ENCODE measurements at places on chromosomes 3 and 15.

- peak; percentile 46 for DNase-seq
Observed at GRCh38 chr15:22952796-22953579, 27.2 kb downstream of the CYFIP1 start.

GRCh38 chr3:135329479-135329878 lies 534.4 kb downstream of the EPHB1 start:
- DNase-seq, result peak; percentile 39

- DNase-seq, result no peak
Observed at GRCh38 chr3:124785973-124786372, 55.7 kb downstream of the UMPS start.

- DNase-seq, result no peak
Observed at GRCh38 chr3:99839613-99840012, 22.0 kb downstream of the CMSS1 start.

DNA sequence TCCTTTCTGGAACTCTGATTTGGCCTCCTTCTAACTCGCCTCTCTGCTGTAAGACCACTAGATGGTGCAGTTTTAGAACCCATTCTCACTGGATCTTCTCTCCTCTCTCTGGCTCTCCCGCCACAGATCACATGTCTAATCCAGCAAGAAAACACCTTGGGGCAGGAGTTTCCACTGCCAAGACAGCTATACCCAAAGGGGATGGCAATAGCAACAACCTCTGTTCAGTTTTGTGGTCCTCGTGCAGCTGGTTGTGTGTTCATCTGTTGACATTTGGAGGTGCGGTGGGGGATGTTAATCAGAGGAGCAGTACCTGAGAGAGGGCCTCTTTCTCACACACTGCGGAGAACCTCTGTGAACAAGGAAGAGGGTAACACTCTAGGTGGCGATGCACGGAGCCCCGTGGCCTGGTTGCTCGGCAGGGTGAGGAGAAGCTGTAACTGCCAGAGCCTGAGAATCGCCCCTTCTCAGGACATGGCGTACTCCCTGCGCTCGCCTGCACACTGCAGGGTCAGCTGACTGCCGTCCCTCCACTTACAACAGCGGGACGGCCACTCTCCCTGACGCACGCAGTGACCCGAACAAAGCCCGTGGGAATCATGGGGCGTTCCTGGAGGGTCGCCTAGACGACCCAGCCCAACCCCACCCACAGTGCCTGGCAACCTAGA lies at the start of gene TEX55:
Gene TEX55, plus strand, starts transcription at position 666 of the 668 bp plus-strand sequence. CDS start 25 bp downstream, outside the sequence.
- peak; percentile 38 for DNase-seq

- DNase-seq, result no peak
Observed at GRCh38 chr3:150744041-150744918, 18.7 kb downstream of the SIAH2 start.

- no peak for DNase-seq
Observed at GRCh38 chr3:9945358-9945757, 6.8 kb downstream of the PRRT3 start.

GRCh38 chr15:78301326-78301725 lies 1.9 kb upstream of the SKIC8 start:
- DNase-seq, result no peak

GRCh38 chr3:146375219-146375618 lies 94.1 kb downstream of the PLSCR2 start:
- no peak for DNase-seq

DNA sequence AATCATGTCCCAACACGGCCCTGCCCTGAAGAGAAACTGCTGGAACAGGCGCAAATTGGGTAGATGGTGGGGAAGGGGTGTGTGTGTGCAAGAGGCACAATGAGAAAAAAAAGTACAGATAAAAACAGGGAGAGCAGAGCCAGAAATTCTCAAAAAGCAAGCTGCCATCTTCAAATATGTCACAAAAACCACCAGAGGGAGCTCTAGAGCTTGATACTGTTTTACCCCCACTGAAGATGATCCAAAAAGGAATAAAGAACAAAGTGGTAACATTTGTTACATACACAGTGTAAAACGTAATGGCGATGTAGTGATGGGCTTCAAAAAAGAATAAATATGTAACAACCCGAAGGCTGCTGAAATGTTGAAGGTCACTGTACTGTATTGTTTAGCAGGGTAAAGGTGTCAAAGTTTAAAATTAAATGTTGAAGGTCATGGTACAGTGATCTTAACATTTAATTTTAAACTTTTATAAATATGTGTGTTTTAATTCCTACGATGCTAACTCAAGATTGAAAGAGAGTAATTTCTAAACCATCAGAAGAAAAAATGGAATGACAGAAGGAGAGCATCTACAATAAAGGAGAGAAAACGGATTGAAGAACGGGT lies 6.0 kb downstream of the SNRPA1 start:
- DNase-seq, result no peak

DNA sequence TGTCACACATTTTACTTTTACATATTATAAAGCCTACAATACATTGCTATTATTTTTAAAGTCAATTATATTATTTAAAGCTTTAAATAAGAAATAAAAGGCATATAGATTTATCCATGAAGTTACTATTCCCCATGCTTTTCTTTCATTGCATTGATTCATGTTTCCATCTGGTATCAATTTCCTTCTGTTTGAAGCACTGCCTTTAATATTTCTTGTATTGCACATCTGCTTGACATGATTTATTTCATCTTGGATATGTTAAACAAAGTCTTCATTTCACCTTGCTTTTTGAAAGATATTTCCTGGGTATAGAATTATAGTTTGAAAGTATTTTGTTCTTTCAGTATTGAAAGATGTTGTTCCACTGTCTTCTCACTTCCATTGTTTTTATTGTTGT lies 174.3 kb upstream of the MBNL1 start:
- no peak for DNase-seq

DNA sequence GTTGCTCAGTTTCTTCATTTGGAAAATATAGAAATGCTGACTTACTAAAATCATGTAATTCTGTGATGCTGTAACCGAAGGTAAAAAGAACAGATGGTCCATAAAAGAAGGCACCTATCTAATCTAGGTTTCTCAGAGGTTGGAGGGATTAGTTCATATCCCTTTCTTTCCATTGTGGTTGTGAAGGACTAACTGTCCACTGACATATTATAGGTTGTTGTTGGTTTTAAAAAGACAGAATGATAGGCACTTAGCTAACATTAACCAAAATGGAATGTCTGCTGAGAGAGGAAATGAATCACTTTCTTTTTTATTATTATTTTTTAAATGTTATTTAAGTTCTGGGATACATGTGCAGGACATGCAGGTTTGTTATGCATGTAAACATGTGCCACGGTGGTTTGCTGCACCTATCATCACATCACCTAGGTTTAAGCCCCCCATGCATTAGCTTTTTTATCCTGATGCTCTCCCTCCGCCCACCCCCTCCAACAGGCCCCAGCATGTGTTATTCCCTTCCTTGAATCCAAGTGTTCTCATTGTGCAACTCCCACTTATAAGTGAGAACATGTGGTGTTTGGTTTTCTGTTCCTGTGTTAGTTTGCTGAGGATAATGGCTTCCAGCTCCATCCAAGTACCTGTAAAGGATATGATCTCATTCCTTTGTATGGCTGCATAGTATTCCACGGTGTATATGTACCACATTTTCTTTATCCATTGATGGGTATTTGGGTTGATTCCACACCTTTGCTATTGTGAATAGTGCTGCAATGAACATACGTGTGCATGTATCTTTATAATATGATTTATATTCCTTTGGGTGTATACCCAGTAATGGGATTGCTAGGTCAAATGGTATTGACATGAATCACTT lies 45.8 kb downstream of the ALDH1A2 start:
- DNase-seq, result no peak

DNA sequence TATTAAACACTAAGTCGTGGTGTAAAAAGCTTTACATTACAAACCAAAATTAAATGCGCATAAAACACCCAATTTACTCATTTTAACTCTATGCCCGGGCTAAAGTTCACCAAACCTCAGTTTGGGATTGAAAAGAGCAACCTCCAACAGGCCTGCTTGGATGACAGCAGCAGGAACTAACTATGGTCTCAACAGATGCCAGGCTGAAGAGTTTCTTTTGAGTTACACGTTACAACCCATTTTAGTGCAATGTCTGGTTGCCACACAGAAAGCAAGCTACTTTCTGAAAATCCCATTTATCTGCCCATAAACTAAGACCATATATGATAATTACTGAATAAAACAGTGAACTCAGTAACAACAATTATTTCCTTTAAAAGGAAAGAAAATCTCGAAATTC lies 2.2 kb downstream of the SATB1 start:
- no peak for DNase-seq

- no peak for DNase-seq
Observed at GRCh38 chr15:74374648-74375302, 7.3 kb upstream of the CYP11A1 start.

DNA sequence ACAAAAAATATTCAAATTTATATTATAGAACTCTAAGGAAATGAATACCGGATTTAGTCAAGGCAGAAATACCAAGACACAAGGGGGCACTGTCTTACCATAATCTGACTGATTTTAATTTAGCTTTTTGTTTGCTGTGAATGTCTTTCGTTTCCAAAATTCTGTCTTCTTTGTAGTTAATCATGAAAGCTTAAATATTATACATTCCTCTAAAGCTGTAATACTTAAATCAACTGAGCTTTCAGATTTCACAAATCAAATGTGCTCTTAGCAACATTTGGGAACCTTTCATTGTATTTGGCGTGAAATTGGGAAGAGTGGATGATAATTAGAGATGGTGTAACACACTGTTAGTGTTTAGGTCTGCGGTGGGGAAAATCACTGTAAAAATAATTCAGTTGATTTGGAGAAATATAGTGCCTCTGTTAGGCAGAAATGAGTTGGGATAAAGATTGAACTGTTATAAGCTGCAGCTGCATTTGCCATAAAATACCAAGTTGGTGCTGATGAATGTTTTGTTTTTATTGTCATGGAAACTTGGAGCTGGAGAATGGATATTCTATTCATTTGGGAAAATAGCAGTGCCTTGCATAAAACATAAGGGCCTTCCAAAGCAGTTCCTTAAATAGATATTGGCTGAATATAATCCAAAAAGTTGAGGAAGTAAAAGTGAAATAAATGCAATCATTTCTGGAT lies 228.2 kb downstream of the TCF12 start:
- DNase-seq, result no peak

DNA sequence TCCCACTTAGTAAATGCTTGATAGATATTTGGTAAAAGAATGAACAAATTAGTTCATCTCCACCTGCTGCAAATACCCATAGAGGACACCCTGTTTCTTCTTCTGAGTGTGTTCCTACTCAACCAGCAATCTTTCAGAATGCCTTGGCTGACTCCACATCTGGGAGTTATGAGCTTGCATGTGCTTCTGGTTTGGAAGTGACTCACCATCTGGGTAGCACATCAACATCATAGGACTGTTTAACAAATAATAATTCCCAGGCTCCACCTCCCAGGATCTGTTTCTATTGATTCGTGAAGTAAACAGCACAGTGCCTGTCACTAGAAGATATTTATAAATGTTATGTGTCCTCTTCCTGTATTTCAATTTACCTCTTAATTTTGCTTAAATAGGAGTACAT lies 580.1 kb downstream of the ROBO2 start:
- no peak for DNase-seq

DNA sequence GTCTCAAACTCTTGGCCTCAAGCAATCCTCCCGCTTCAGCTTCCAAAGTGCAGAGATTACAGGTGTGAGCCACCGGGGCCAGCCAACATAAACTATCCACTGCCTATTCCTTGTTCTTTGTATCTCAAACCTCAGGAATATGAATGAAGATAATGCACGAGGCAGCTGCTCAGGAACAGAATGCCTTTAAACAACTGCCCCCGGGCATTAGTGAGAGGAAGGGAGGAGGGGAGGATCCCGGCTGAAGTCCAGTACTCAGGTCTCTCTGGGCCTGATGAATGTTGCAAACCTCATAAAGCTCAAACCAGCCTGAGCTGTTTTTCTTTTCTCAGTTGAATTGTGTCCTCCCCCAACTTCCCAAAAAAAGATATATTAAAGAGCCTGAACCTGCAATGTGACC lies 26.9 kb upstream of the MTMR14 start:
- no peak for DNase-seq

GRCh38 chr3:54003136-54003535 lies 111.5 kb upstream of the SELENOK start:
- DNase-seq, result no peak

DNA sequence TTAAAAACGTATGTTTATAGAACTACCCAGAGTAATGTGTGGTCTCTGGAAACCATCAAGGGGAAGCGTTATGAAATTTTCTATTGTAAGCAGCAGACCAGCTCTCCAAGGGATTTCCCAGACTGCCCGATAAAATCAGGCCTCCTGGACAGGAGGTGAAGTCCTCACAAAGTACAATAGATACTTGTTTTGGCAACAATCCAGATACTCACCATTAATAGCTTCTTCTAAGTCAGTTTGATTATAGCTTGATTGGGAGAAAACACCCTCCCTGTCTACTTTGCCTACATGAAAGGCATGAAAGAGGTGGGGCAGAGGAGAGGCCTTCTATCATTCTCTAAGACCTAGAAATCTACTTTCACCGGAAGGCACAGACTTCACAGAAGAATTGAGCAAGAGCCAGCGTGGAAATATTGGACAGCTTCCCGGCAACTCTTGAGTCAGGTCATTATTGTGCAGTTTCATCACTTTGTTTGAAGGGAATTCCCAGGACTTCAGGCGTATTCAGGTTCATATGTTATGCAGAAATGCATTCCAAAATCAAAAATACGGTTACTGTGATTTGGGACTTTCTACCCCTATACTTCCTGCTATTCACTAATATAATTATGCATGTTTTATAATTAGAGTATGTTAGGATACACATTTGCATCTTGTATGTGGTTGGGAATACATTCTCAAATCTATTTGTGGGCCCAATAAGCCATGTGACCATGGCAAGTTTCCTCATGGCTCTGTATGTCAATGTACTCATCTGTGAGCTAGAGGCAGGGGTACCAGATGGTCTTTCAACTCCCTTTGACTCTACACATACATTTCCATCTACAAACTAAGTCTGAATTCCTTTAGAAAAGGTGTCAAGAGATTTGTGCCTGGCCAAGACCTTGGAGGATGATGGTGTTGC lies 103.5 kb downstream of the CD47 start:
- peak; percentile 73 for DNase-seq

DNA sequence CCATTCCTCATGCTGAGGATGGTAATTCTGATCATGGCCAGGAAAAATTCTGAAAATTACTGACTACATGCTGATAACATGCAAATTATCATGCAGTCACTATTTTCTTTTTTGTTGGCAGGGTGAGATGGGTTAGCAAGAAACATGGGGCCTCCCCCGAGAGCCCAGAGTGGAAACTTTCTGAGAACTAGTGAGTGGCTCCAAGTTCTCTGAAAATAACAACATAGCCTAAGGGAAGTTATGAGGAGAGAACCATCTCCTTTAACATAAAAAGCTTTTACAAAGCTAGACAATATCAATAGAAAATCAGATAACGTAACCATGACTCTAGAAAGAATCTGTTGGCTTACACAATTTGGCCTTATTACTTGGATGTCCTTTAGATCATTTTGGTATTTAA lies 254.2 kb downstream of the PLOD2 start:
- DNase-seq, result no peak

GRCh38 chr3:127192576-127193232 lies at the start of gene PRR23E:
Gene PRR23E, plus strand, starts transcription at chr3:127193131. Its CDS starts 3,555 bp downstream, at chr3:127196686.
- no peak for DNase-seq

DNA sequence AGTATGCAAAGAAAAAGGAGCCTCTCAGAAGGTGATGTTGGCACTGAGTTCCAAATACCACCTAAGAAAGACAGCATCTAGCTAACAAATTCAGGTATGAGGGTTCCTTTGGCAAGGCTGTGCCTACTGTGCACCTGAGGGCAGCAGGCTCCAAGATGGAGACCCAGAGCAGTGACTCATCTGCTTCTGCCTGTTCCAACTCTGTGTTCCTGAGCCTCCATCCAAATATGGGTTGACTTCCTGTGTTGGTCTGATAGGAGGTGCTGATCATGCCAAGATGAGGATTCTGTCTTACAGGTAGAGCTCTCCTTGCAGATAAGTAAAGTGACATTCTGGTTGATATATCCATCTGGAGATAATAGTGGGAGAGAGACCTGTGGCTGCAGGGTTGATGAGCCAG lies 26.0 kb downstream of the SV2B start:
- DNase-seq, result no peak

Measured in left ventricle myocardium superior (tissue), 1 donor.